Karpas-422 (cell line): ENCODE measurements at places on chromosomes 5 and 9.

- H3K4me3 ChIP-seq = no peak overlapping the region
- H3K36me3 ChIP-seq = no peaks in the 10 kb centered on the region
- H3K27me3 ChIP-seq = no peaks in the 10 kb centered on the region; the same call in 1 of the 2 replicates
- H3K4me1 ChIP-seq = peaks cover 4% of the 10 kb centered on the region
- DNase-seq = no peak
Observed at GRCh38 chr5:32330126-32330971, 17.6 kb upstream of the MTMR12 start.

- peak; percentile 62 for DNase-seq
- no peaks in the 10 kb centered on the region for H3K36me3 ChIP-seq
- H3K27ac ChIP-seq = no peak overlapping the region
- H3K4me1 ChIP-seq = peaks cover 4% of the 10 kb centered on the region
- no peak overlapping the region for H3K4me3 ChIP-seq
Observed at GRCh38 chr9:123365287-123365880, 9.4 kb downstream of the CRB2 start.

DNA sequence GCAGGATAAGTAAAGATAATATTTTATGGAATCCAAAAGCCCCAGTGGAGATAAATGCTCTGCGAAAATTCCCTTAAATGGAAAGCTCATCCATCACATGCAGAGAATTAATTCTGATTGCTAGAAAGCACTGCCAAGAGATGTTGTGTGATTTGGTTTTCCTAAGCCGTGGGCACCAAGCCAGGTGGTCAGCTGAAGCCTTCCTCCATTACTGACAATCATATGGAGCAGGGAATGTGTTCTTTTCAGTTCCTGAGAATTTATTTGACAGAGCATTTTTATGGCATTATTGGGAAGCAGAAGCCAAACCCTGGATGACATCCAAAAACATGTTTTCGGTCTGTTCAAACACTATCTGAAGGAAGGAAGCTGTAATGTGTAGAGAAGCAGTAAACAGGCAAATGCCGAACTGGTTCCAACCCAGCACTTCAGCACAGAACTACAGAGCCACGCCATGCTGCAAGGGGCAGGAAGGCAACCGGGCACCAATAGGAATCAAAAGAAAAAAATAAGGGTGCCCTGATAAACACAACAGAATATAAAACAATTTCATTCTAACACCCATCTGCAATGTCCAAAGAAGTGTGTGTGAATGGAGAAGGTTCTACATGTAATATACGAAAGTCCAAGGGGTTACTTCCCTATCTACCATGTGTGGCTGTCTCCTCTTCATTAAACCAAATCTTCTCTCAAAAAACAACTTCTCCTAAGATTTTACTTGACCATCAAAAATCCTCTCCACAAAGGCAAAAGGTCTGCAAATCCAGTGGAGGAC is 12.3 kb downstream of the ARSB start:
- H3K4me3 ChIP-seq = no peak overlapping the region
- peaks cover 4% of the 10 kb centered on the region for H3K4me1 ChIP-seq
- no peaks in the 10 kb centered on the region for H3K27me3 ChIP-seq
- no peak overlapping the region for H3K27ac ChIP-seq

GRCh38 chr9:109901201-109901600 is 121.2 kb downstream of the PALM2AKAP2 start:
- H3K4me3 ChIP-seq = no peak overlapping the region
- H3K27me3 ChIP-seq = no peaks in the 10 kb centered on the region
- no peak overlapping the region for H3K27ac ChIP-seq
- H3K4me1 ChIP-seq = no peaks in the 10 kb centered on the region
- DNase-seq = no peak
- H3K36me3 ChIP-seq = no peaks in the 10 kb centered on the region

- H3K36me3 ChIP-seq = no peaks in the 10 kb centered on the region
- no peak for DNase-seq
- no peak overlapping the region for H3K4me3 ChIP-seq
- H3K27me3 ChIP-seq = no peaks in the 10 kb centered on the region; the same call in 1 of the 2 replicates
- H3K27ac ChIP-seq = no peak overlapping the region
Observed at GRCh38 chr9:16221366-16221765, 649.1 kb downstream of the BNC2 start.

GRCh38 chr5:100903039-100903887 is at the start of gene ST8SIA4:
Gene ST8SIA4 (minus strand): TSS chr5:100903282. CDS start chr5:100902955, 327 bp downstream.
- no peaks in the 10 kb centered on the region for H3K27me3 ChIP-seq
- H3K27ac ChIP-seq = peak within 1 kb of the TSS; percentile 90
- peak within 1 kb of the TSS; percentile 74 for H3K4me3 ChIP-seq
- peaks cover 56% of the 10 kb centered on the region for H3K4me1 ChIP-seq

- no peak overlapping the region for H3K4me3 ChIP-seq
- H3K27me3 ChIP-seq = no peaks in the 10 kb centered on the region
- no peak for DNase-seq
- H3K36me3 ChIP-seq = no peaks in the 10 kb centered on the region
Observed at GRCh38 chr5:37888476-37888875, 48.6 kb upstream of the GDNF start.

DNA sequence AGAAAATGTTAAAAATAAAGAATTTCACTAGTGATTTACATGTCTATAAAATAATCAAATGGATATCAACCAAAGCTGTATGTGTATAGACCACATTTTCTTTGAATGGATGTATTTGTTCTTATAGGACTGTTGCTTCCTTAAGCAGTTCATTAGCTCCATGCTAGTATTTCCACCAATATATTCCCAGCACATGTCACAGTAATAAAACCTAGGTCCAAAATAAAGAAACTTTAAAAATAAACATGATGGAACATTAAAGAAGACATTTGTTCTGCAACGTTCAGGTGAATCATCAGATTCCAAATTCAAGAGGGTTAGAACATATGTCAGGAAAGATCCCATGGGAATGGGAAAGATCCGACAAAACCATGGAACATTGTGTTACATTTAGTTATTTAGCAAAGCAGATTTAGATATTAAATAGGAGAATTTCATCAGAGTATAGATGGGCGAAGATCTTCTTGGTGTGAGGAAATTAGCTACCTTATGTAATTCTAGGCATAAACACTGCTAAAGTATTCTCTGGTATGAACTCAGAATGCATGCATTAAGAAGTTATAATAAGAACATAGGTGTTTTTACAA is 490.7 kb downstream of the CDH18 start:
- no peaks in the 10 kb centered on the region for H3K4me1 ChIP-seq
- H3K4me3 ChIP-seq = no peak overlapping the region
- no peak overlapping the region for H3K27ac ChIP-seq
- no peaks in the 10 kb centered on the region for H3K27me3 ChIP-seq

GRCh38 chr5:55471468-55471867 is 63.3 kb downstream of the PLPP1 start:
- no peak overlapping the region for H3K27ac ChIP-seq
- H3K4me1 ChIP-seq = no peaks in the 10 kb centered on the region
- no peak for DNase-seq
- H3K36me3 ChIP-seq = no peaks in the 10 kb centered on the region
- no peaks in the 10 kb centered on the region for H3K27me3 ChIP-seq
- no peak overlapping the region for H3K4me3 ChIP-seq

- H3K27me3 ChIP-seq = no peaks in the 10 kb centered on the region
- no peaks in the 10 kb centered on the region for H3K4me1 ChIP-seq
Observed at GRCh38 chr5:180950291-180950949, 38.2 kb upstream of the BTNL3 start.

- H3K27me3 ChIP-seq = no peaks in the 10 kb centered on the region
- H3K27ac ChIP-seq = no peak overlapping the region
- H3K36me3 ChIP-seq = no peaks in the 10 kb centered on the region
- H3K4me1 ChIP-seq = no peaks in the 10 kb centered on the region
Observed at GRCh38 chr5:39619168-39619818, 194.5 kb upstream of the DAB2 start.

- no peaks in the 10 kb centered on the region for H3K36me3 ChIP-seq
- no peak overlapping the region for H3K27ac ChIP-seq
- no peak for DNase-seq
Observed at GRCh38 chr5:54603372-54603771, 85.8 kb downstream of the SNX18 start.

GRCh38 chr5:139186752-139187326 is 11.3 kb downstream of the SIL1 start:
- H3K27ac ChIP-seq = no peak overlapping the region
- H3K27me3 ChIP-seq = no peaks in the 10 kb centered on the region
- DNase-seq = no peak
- peaks cover 21% of the 10 kb centered on the region for H3K4me1 ChIP-seq

- no peak for DNase-seq
- no peak overlapping the region for H3K4me3 ChIP-seq
- peaks cover 24% of the 10 kb centered on the region for H3K4me1 ChIP-seq
- H3K36me3 ChIP-seq = no peaks in the 10 kb centered on the region
- no peaks in the 10 kb centered on the region for H3K27me3 ChIP-seq
Observed at GRCh38 chr5:32506799-32507198, 62.3 kb upstream of the ZFR start.

- no peaks in the 10 kb centered on the region for H3K36me3 ChIP-seq
- H3K4me3 ChIP-seq = peak overlapping the region; percentile 37
- no peaks in the 10 kb centered on the region for H3K27me3 ChIP-seq
- H3K4me1 ChIP-seq = peaks cover 68% of the 10 kb centered on the region
- peak overlapping the region; percentile 99 for H3K27ac ChIP-seq
- DNase-seq = peak; percentile 92
Observed at GRCh38 chr5:23072179-23072578, 219.0 kb upstream of the CDH12 start.

DNA sequence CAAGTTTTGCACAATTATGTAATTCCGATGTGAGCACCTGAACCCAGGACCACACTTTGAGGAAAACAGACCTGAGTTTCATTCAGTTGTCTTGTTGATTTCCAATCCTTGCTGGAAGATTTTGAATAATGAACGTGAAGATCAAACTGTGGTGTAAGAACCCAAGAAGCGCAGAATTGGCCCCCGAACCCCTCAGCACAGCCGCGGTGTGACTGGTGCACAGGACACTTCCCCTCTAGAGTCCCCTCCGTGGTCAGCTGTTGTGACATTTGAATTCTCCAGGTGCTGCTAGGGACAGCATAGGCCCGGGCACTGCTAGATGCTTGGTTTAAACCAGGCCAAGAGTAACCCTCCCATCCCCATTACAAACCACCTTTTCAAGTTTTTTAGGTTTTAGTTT is 1.7 kb downstream of the BRD3OS start:
- H3K4me1 ChIP-seq = peaks cover 18% of the 10 kb centered on the region
- H3K27ac ChIP-seq = no peak overlapping the region
- no peak for DNase-seq
- H3K27me3 ChIP-seq = no peaks in the 10 kb centered on the region
